ENCODE measurements at places on chromosomes 2 and 18.
A peak's percentile ranks its signal among the peaks of the same experiment; 100 is the strongest.

DNA sequence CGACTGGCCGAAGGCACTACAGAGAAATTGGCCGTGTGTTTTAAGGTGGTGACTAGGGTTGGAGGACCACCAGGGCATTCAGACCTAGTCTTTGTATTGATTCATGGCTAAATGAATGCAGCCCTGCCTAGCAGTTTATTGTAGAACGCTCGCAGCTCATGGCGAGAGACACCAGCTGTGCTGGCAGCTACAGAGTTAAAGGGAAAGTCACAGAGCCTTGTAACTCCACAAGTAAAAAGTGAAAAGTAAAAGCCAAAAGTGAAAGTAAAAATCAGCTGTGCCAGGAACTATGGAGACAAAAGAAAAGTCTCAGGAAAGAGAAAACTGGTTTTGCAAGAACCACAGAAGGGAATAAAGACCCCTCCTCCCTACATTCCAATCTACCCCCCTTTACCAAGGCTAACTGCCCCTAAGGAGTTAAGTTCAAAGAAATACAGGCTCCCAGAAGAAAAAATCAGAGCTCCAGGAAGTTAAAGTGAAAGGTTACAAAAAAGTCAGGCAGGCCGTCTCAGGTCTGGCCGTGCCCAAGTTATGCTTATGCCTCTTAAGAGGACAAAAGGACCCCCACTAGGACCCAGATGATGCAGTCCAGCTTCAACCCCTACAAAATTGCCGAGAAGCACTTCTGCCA, 46.4 kb upstream of the SELENOI start:
- DNase-seq = peak; percentile 58

DNA sequence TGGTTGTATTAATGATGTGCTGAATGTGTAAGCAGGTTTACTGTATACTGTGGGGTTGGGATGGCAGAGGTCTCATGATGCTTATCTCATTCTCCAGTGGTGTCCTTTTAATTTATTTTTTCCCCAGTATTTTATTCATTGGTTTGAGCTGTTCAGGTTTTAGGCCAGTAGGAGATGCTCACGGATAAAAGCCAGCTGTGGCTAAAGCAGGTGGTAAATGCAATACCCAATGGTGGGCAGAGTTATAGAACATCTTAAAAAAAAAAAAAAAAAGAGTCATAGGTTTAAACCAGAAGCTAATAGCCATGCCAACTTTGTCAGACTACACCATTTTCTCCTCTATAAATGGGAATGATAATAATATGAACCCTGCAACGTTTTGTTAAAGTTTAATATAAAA, 57.8 kb upstream of the NEUROD1 start:
- no peak for DNase-seq

- DNase-seq = no peak
Measured at GRCh38 chr18:5142859-5143258, 54.2 kb downstream of the AKAIN1 start.

GRCh38 chr2:73269686-73270465, 14.4 kb downstream of the FBXO41 start:
- no peak for DNase-seq

- no peak for DNase-seq
Measured at GRCh38 chr2:30318987-30319782, 87.9 kb downstream of the LBH start.

DNA sequence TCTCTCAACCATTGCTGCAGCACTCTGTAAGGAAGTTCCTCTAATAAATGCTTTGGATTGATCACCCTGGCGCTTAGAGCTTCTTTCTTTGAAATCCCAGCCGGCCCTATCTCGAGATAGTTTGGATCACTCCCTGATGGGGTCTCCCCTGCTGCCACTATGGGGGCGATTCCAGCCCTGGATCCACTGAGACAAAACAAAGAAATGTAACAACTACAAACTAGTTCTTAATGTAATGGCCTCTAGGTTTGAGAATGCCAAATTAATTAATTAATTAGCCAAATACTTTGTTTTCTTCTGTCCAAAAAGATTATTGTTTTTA, 15.2 kb downstream of the SRSF7 start:
- DNase-seq = no peak
